ENCODE measurements at places on chromosomes 12 and 14.

DNA sequence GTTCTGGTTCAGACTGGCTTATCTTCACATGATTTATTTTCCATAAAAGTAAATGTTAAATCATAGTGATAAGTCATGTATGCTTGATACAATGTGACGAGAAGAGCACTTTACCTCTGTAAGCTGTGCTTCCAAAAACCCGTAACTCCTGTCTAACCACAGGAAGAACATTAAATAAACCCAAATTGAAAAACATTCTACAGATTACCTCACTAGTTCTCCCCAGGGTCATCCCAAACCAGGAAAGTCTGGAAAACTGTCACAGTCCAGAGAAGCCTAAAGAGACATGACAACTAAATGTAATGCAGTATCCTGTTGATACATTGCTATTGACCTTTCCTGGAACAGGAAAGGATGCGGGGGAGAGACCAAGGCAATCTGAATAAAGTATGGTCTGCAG is 32.5 kb upstream of the DUSP6 start:
- no peak for DNase-seq

DNA sequence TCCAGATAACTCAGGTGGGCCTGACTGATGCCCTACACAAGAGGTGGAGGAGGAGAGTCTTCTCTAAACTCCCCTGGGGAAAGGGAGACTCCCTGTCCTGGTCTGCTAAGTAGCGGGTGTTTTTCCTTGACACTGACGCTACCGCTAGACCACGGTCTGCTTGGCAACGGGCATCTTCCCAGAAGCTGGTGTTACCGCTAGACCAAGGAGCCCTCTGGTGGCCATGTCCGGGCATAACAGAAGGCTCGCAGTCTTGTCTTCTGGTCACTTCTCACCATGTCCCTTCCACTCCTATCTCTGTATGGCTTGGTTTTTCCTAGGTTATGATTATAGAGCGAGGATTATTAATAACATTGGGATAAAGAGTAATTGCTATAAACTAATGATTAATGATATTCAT is 965.5 kb downstream of the TMEM121 start:
- DNase-seq = no peak

GRCh38 chr12:46403719-46404070 is 31.1 kb upstream of the SLC38A2 start:
- DNase-seq = no peak

DNA sequence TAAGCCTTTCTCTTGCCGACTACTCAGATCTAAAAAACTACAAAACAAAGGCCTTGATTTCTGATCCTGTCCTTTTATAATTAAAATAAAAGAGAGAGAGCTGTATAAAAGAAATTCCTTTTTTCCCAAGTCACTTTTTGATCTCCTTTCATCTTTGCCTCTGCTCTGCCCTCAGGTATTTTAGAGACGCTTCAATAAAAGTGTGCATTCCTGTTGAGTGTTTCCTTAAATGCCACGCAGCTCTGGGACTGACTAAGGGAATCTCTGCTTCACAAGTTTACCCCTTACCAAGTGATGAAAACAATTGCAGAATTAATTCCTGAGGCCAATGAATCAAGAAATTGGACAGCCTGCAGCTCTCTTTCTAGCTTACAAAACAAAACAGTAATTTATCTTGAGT is 1109.8 kb downstream of the TMTC2 start:
- DNase-seq = no peak

DNA sequence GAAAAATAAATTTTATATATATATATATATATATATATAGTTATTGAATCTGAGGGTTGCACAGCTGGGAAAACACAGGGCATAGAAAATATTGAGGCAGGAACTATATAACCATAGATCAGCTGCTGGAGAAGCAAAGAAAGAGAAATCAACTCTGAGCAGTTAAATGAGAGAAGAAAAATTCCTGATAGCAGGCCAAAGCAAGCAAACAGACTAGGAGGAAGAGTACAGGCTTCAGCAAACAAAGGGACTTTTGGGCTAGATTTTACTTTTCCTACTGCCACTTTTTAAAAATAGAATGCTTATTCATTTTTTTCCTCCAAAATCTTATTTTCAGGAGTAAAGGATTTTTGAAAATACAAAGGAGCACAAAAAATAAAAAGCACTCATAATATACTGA is 216.0 kb upstream of the PRKD1 start:
- no peak for DNase-seq

- no peak for DNase-seq
These were observed 172.7 kb downstream of the ANO6 start for GRCh38 chr12:45388545-45388944.

GRCh38 chr12:124508381-124509079 is 58.9 kb downstream of the NCOR2 start:
- DNase-seq = no peak

- no peak for DNase-seq
These were observed 2.7 kb upstream of the RPS6KA5 start for GRCh38 chr14:91063119-91063518.

- DNase-seq = no peak
These were observed 100.7 kb downstream of the SMOC1 start for GRCh38 chr14:69979882-69980281.

- DNase-seq = no peak
These were observed 314.3 kb downstream of the TRHDE start for GRCh38 chr12:72586456-72586855.

DNA sequence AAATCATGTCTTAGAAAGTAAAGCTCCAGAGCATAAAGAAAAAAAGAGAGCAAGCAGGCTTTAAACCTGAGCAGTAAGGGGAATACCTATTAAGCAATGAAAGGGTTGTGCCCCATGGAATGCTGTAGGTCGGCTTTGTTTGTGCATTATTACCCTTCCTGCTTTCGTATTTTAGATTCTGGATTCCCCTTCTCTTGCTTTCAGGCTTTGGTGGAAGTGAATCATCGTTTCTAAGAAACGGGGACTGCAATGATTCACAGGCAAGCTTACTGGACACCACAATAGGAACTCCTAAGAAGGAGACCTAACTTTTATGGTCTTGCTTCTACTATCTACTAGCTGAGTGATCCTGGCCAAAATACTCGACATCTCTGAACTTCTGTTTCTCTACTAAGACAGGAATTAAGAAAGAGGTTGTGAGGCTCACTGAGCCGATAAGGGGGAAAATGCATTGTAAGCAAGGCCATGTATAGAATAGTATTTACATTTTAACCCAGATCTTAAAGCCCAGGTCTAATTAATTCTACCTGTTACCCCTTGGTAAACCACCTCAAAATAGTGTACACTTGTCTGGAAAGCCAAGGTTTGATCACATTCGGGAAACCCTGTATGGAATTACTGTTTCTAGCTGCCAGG is 1.2 kb upstream of the BMAL2 start:
- DNase-seq = no peak

DNA sequence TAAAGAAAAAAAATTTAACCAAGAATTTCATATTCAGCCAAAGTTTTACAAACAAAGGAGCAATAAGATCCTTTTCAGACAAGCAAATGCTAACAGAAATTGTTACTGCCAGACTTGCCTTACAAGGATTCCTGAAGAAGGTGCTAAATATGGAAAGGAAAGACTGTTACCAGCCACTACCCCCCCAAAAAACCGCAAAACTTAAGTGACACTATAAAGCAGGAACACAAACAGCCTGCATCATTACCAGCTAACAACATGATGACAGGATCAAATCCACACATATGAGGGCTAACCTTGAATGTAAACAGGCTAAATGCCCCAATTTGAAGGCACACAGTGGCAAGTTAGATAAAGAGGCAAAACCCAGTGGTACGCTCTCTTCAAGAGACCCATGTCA is 55.7 kb downstream of the APOBEC1 start:
- no peak for DNase-seq

GRCh38 chr14:25833341-25834126 is 764.3 kb downstream of the NOVA1 start:
- no peak for DNase-seq

DNA sequence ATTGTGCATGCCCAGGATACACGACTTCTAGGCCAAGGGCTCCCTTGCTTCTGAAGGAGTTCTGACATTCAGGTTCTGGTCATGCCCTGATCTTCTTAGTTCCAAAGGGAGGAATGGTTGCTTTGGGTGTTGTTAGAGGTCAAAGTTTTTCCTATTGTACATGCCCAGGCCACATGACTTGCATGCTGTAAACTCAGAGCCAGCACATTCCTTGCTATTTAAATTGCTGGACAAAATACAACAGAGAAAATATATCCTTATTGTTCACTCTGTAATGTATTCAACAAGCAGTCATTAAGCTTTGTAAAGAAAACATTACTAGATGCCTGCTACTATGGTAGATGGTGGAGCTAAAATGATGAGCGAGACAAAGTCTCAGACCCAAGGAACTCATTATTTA is 71.2 kb upstream of the COCH start:
- DNase-seq = no peak

DNA sequence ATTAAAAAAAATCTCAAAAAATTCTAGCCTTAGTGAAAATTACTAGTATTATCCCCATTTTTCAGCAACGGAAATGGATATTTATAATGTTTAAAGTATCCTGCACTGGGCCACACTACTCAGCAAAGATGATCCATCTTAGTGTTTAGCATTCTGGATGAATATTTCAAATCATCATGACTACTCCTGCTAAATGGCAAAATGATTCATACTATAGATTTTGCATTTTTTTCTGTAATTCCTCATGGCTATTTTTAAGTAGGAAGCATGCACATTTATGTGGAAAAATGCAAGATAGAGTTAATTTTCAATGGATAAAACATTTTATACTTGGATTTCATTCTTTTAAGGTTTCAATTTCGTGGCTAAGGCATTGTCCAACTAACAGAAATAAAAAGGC is 59.6 kb downstream of the LRFN5 start:
- no peak for DNase-seq

GRCh38 chr12:1122786-1123185 is 131.8 kb downstream of the ERC1 start:
- DNase-seq = no peak

- DNase-seq = no peak
These were observed 335.1 kb downstream of the DUSP6 start for GRCh38 chr12:89016970-89017778.

- DNase-seq = no peak
These were observed 9.3 kb upstream of the NID2 start for GRCh38 chr14:52078095-52078531.

- no peak for DNase-seq
These were observed 151.6 kb upstream of the OR4E1 start for GRCh38 chr14:21825149-21825743.

- DNase-seq = no peak
These were observed 44.7 kb upstream of the BMP4 start for GRCh38 chr14:54001189-54001878.

DNA sequence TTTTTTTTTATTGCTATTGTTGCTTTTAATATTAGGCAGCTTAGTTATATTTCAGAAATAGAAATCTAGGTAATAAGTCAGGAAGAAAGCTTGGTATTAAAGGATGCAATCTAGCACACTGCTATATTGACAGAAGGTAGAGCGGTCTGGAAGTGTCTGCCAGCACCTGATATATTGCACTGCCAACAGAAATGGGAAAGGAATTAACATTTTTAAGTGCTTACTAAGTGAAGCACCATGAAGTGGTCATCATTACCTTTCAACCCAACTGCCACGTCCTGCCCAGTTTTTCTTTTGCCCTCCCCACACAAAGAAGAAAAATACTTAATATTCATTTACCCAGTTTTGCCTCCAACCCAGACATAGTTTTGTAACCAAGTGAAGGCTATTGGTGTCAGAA is 163.5 kb downstream of the KITLG start:
- no peak for DNase-seq

DNA sequence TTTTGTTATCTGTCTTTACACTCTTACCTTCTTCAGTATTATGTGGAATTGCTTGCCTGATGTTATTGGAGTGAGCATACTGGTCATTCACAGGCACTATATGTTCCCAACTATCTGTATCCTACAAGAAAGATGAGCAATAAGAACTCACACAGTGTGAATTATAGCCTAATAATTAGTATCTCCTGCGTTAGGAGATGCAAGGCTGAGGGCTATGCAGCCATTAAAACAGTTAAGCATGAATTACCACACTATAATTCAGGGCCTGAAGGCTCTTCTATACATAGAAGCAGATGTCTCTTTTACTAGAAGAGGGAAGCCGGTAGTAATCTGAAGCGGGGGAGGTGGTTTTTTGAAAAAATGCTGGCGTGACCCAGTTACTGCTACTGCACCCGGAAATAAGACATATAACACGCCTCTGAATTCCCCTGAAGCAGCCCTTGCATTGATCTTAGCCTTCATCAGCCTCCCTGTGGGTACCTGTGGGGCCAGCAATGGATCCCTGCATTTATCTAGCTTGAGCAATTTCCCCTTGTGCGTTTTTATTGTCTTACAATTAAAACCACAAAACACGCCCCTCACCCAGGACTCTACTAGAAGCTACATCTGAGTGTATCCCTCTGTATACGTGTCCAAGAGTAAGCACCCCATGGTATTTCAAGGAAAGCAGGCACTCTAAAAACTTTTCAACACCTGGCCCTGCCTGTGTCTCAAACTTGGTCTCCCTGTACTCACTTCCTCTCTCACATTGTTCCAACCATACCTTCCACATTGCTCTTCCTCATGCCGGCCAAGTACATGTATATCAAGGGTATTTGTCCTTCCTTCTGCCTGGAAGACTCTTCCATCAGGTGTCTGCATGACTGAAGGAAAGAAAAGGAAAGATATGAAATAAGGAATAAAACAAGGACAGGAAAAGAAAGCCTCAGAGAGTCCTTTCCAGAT is 210.9 kb upstream of the ARID2 start:
- DNase-seq = no peak
